Stimulated activated CD4-positive, alpha-beta T cell treated with anti-CD3 and anti-CD28 coated beads, Interleukin-1b, Interleukin-23, amount 100 ng/mL, for 1 hour (primary cell): ENCODE measurements at places on chromosomes 13 and 19.

DNA sequence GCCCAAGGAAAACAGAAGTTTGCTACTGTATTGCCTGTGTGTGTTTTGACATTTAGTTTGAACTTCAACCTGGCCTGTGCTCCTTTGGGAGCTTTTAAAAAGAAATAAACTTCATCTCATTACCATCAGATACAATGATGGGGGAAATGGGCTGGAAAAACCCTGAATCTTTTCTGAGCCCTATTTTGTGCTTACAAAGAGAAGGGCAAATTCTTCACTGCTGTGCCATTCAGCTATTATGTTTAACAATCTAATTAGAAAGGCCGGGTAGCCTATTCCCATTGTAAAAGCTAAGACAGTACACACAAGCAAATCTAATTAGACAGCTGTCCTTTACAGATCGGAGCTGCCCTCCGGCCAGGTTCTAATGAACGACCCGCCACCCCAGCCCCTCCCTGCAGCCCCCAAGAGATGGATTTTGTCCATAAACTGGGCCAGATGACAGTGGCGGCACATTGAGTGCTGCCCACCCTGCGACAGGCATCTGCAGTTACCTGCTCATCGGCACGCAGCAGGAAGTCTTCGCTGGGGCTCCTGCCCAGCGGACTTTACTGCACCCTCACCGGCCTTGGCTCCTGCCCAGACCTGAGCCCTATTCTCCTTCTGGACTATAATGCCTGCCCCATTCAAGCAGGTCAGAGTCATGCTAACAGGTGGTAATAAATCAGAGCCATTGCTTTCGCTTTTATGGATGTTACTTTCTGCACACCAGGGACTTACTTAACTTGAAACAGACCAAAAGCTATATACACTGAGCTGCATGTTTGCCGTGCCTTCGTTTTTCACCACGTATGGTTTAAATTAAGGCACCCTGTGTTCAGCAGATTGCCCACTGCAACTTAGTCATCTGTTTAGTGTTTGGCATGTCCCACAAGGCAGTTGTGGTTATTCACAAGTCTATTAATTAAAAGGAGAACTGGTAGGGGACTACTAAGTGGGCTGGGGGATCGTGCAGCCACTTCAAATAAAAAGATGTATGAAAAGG, 549.6 kb downstream of the FGF9 start:
- no peak for DNase-seq

- no peak for DNase-seq
Measured at GRCh38 chr13:22112956-22113745, 442.3 kb downstream of the FGF9 start.

GRCh38 chr13:60150538-60150937, 13.2 kb downstream of the DIAPH3 start:
- DNase-seq = no peak

GRCh38 chr13:77353995-77354394, 27.1 kb upstream of the MYCBP2 start:
- DNase-seq = no peak

GRCh38 chr19:1465191-1466016, 13.6 kb downstream of the C19orf25 start:
- no peak for DNase-seq

GRCh38 chr13:41130356-41130755, 2.2 kb downstream of the KBTBD6 start:
- DNase-seq = no peak

- DNase-seq = no peak
Measured at GRCh38 chr19:400976-401865, 7.7 kb downstream of the C2CD4C start.

DNA sequence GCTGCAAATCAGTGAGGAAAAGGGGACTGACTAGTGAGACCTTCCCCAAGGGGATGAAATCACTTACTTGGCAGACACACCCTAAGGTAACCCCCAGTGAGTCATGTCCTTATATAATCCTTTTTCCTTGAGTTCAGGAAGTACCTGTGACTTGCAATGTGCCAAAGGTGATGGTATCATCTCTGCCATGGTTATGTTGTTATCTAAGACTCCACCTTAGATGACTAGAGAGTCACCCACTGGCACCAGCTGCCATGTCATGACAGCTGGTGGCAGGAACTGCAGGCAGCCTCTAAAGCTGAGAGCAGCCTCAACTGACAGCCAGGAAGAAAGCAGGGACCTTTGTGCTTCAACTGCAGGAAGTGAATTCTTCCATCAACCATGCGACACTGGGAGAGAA, 12.5 kb downstream of the PBX4 start:
- no peak for DNase-seq

DNA sequence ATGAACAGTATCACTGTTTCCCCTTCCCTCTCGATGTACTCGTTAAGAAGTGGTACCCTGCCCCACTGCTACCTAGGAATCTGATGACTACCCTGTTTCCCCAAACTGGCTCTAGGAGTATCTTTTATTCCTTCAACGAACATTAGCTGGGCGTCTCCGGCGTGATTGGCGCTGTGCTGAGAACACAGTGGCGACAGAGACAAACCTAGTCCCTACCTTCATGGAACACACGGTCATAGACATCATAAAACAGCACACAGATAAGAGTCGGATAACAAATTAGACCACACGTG, 730 bp downstream of the SYMPK start:
- no peak for DNase-seq

- no peak for DNase-seq
Measured at GRCh38 chr19:31326329-31327028, 22.8 kb downstream of the TSHZ3 start.
